ENCODE measurements at places on chromosomes 4 and X.
A peak's percentile ranks its signal among the peaks of the same experiment; 100 is the strongest.

- H3K27me3 ChIP-seq = no peaks in the 10 kb centered on the region
- H3K27ac ChIP-seq = no peak overlapping the region
- H3K4me1 ChIP-seq = peaks cover 83% of the 10 kb centered on the region
These were observed 23.4 kb downstream of the DHX15 start for GRCh38 chr4:24560868-24561368.

- peak overlapping the region; percentile 56 for H3K4me3 ChIP-seq
- H3K27me3 ChIP-seq = no peaks in the 10 kb centered on the region
- peaks cover 10% of the 10 kb centered on the region for H3K4me1 ChIP-seq
- H3K36me3 ChIP-seq = no peaks in the 10 kb centered on the region
- peak overlapping the region; percentile 69 for H3K27ac ChIP-seq
These were observed 153.7 kb downstream of the FBXW7 start for GRCh38 chr4:152382057-152382785.

GRCh38 chr4:115213716-115214115 lies 100.3 kb upstream of the NDST4 start:
- H3K27ac ChIP-seq = no peak overlapping the region
- no peaks in the 10 kb centered on the region for H3K4me1 ChIP-seq
- no peak overlapping the region for H3K4me3 ChIP-seq
- no peaks in the 10 kb centered on the region for H3K27me3 ChIP-seq

DNA sequence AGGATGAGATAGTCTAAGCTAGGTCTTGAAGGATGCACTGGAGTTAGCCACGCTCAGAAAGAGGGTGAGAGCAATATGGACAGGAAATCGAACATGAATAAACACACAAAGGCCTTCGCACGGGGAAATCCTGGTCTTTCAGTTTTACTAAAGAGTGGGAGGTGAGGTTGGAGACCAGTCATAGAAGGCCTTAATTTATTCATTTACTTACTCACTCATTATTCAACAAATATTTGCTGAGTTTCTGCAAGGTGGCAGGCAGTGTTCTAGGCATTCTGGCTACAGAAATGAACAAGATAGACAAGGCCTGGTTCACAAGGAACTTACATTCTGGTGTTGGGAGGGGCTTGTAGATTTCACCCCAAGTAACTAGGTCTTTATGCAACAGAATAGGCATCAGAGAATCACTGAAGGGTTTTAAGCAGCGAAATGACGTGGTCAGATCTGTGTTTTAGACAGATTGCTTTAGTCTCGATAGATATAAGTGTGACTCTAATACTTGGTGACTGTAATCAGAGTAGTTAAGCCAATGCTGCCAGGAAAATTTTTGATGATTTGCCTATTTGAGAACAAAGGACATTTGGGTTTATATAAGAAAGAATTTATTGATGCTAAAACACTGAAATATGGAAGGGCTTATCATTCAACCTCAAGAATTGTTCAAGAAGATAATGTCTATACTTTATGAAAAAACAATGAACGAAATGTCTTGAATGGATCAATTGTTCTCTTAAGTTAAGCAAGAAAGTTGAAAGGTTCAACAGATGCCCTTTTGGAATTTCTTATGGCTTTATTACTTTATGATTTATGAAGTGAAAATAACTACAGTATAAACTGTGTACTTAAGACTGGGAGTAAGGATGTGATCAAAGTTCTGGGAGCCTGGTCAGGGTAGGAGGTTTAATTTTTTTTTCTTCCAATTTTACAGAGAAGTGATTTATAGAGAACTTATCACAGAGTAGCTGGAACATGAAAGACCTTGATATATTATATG lies 184.4 kb upstream of the CASK start:
- no peak overlapping the region for H3K27ac ChIP-seq
- H3K27me3 ChIP-seq = no peaks in the 10 kb centered on the region
- H3K4me1 ChIP-seq = peaks cover 14% of the 10 kb centered on the region
- DNase-seq = peak; percentile 51
- H3K4me3 ChIP-seq = no peak overlapping the region

GRCh38 chr4:55675196-55675793 lies 39.2 kb upstream of the NMU start:
- no peak for DNase-seq
- no peak overlapping the region for H3K4me3 ChIP-seq
- H3K4me1 ChIP-seq = no peaks in the 10 kb centered on the region
- H3K27me3 ChIP-seq = peaks cover 14% of the 10 kb centered on the region
- H3K27ac ChIP-seq = no peak overlapping the region

DNA sequence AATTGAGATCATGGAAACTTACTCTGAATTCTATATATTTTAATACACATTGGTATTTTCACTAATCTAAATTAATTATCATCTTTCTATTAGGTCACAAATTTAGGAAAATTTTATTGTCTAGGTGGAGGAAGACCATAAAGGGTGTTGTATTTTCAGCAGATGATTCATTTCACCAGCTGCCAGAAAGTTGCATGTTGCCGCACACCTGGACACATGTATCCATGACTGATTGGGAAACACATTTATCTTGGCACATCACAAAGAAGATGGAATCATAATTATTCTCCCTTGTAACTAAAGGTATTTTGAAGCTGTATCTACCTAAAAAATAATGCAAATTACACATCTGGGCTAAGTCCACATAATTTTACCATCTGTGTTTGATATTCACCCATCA lies 33.1 kb downstream of the SLC7A11 start:
- no peak overlapping the region for H3K27ac ChIP-seq
- no peaks in the 10 kb centered on the region for H3K27me3 ChIP-seq
- H3K36me3 ChIP-seq = no peaks in the 10 kb centered on the region
- no peaks in the 10 kb centered on the region for H3K4me1 ChIP-seq

DNA sequence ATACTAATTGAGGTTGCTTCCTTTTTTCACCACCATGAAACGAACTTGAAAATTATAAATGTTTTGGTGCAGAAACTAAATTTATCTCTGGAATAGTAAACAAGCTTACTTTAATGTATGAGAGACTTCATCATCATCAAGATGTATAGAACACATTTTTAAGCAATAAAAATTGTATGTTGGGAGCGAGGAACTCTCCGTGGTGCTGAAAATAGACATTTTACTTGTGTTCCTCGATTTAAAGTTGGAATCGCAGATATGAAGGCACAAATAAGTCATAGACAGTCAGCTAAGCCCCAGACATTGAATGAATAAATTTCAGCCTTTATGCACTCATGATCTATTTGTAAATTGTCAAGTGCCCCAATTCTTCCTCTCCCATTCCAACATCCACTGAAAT lies 310.7 kb downstream of the STK32B start:
- no peaks in the 10 kb centered on the region for H3K27me3 ChIP-seq
- no peaks in the 10 kb centered on the region for H3K4me1 ChIP-seq
- DNase-seq = peak; percentile 10
- H3K27ac ChIP-seq = no peak overlapping the region

- H3K27me3 ChIP-seq = no peaks in the 10 kb centered on the region
- H3K4me3 ChIP-seq = no peak overlapping the region
- peaks cover 9% of the 10 kb centered on the region for H3K4me1 ChIP-seq
- DNase-seq = no peak
- H3K27ac ChIP-seq = no peak overlapping the region
- H3K36me3 ChIP-seq = no peaks in the 10 kb centered on the region
These were observed 118.5 kb upstream of the FAM9C start for GRCh38 chrX:13162772-13163410.

- H3K36me3 ChIP-seq = no peaks in the 10 kb centered on the region
- no peak overlapping the region for H3K4me3 ChIP-seq
- H3K27me3 ChIP-seq = no peaks in the 10 kb centered on the region
These were observed 532.8 kb downstream of the KCNIP4 start for GRCh38 chr4:21415728-21416127.

DNA sequence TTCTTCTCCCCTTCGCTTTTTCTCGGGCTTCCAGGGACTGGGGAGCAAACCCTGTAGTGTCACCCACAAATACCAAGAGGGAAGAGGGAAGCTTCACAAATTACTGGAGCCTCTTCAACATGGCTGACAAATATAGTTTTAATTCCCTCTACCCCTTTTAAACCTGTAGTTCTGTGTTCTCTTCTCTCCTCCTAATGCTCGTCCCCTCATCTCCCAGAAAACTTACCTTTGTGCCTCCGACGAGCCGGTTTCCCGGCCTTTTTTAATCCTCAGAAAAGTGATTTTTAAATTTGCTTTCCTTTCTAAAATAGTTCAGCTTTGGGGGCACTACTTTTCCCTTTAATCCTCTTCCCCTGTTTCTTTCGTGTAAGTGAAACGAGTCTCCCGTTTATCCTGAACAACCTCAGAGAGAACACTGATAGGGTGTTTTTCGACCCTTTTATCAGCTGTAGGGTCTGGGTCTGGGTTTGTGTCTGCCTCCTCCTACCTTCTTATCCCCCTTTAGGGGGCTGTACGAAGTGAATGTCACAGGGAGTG lies 408 bp downstream of the TET2 start:
- no peaks in the 10 kb centered on the region for H3K27me3 ChIP-seq
- H3K4me3 ChIP-seq = peak overlapping the region; percentile 96
- H3K27ac ChIP-seq = peak overlapping the region; percentile 94
- peaks cover 35% of the 10 kb centered on the region for H3K4me1 ChIP-seq

DNA sequence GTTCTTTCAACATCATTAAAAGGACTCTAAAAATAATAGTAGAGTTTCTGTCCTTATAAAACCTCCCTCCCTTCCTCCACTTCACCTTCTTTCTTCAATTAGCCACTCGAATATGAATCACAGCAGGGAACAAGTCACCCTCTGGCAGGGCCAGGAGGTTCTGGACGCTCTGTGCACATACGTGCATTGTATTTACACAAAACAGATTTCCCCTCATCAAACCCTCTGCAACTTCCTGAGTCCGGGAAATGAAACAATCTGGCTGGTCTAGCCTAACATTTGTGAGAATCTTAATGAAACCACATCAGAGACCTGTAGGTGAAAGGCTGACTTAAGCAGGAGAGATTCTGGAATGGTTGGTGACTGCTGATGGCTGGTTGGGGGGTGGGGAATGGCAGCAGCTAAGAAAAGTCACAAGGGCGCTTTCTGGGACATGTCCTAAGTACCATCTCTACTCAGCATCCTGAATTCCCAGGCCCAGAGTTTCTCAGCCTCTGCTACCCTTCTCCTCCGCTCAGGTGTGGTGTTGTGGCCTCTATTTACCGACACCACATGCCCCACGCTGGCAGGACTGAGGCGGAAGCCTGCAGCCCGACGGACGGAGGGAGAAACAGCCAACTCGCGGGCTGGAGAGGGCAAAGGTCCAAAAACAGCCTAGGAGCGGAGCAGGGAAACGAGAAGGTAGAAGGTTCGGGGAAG lies 1.0 kb downstream of the ZDHHC9 start:
- H3K4me3 ChIP-seq = peak overlapping the region; percentile 88
- peaks cover 36% of the 10 kb centered on the region for H3K4me1 ChIP-seq
- DNase-seq = peak; percentile 8
- peak overlapping the region; percentile 50 for H3K27ac ChIP-seq
- H3K27me3 ChIP-seq = no peaks in the 10 kb centered on the region
- H3K36me3 ChIP-seq = no peaks in the 10 kb centered on the region

DNA sequence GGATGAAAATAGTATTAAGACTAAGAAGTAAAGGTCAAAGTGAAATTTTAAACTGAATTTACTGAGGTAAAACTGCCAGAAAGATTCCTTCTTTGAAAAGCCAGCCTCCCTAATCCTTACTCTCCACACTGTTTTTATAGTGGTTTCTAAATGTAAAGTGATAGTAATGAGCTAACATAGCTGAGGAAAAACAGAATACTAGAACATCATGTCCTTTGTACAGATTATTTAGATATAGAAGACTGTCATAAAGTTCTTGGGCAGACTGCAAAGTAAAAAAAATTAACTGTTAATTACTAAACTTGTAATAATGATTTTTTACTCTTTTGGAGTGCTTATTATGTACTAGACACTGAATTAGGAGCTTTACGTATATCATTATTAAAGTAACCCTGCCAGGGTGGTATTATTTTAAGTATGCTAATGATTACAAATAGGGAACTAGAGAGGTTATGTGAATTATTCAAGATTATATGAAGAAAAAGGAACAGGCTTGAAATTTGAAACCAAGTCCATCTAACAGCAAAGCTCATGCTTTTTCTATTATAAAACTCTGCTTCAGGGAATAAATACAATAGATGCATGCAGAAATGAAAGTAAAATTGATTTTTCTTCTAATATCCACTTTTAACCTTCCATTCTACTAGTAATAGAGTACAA lies 150.5 kb downstream of the TBCK start:
- H3K36me3 ChIP-seq = peaks cover 35% of the 10 kb centered on the region
- no peak overlapping the region for H3K4me3 ChIP-seq
- no peak overlapping the region for H3K27ac ChIP-seq
- no peak for DNase-seq

GRCh38 chr4:43411226-43411625 lies 518.7 kb downstream of the GRXCR1 start:
- H3K27ac ChIP-seq = no peak overlapping the region
- H3K27me3 ChIP-seq = no peaks in the 10 kb centered on the region
- no peaks in the 10 kb centered on the region for H3K4me1 ChIP-seq
- H3K36me3 ChIP-seq = no peaks in the 10 kb centered on the region
- H3K4me3 ChIP-seq = no peak overlapping the region

DNA sequence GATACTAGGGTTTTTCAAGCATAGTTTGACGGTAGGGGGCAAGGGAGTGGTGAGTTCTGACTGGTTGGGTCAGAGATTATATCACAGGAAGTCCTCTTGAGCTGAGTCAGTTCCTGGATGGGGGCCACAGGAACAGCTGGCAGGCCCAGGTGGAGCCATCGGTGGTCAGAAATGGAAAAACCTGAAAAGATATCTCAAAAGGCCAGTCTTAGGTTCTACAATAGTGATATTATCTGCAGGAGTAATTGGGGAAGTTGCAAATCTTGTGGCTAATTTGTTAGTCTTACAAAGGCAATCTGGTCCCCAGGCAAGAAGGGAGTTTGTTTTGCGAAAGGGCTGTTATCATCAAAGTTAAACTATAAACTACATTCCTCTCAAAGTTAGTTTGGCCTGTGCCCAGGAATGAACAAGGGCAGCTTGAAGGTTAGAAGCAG lies 159.3 kb downstream of the PTCHD1 start:
- H3K27ac ChIP-seq = no peak overlapping the region
- H3K27me3 ChIP-seq = no peaks in the 10 kb centered on the region
- no peak for DNase-seq

GRCh38 chr4:164888096-164888715 lies 11.2 kb downstream of the APELA start:
- no peak overlapping the region for H3K4me3 ChIP-seq
- no peaks in the 10 kb centered on the region for H3K36me3 ChIP-seq
- no peaks in the 10 kb centered on the region for H3K4me1 ChIP-seq
- DNase-seq = no peak
- H3K27ac ChIP-seq = no peak overlapping the region

GRCh38 chrX:104253567-104254441 lies 929 bp downstream of the ESX1 start:
- DNase-seq = peak; percentile 5
- peak overlapping the region; percentile 64 for H3K4me3 ChIP-seq
- peaks cover 24% of the 10 kb centered on the region for H3K27me3 ChIP-seq
- H3K4me1 ChIP-seq = peaks cover 6% of the 10 kb centered on the region

Measured in activated naive CD4-positive, alpha-beta T cell treated with anti-CD3 and anti-CD28 coated beads for 36 hours (primary cell).